ENCODE measurements at places on chromosomes 16 and 17.

- DNase-seq = no peak
Measured at GRCh38 chr16:86217891-86218270, 292.4 kb upstream of the FOXF1 start.

GRCh38 chr17:79224476-79224875 is 149.9 kb downstream of the ENGASE start:
- DNase-seq = no peak

DNA sequence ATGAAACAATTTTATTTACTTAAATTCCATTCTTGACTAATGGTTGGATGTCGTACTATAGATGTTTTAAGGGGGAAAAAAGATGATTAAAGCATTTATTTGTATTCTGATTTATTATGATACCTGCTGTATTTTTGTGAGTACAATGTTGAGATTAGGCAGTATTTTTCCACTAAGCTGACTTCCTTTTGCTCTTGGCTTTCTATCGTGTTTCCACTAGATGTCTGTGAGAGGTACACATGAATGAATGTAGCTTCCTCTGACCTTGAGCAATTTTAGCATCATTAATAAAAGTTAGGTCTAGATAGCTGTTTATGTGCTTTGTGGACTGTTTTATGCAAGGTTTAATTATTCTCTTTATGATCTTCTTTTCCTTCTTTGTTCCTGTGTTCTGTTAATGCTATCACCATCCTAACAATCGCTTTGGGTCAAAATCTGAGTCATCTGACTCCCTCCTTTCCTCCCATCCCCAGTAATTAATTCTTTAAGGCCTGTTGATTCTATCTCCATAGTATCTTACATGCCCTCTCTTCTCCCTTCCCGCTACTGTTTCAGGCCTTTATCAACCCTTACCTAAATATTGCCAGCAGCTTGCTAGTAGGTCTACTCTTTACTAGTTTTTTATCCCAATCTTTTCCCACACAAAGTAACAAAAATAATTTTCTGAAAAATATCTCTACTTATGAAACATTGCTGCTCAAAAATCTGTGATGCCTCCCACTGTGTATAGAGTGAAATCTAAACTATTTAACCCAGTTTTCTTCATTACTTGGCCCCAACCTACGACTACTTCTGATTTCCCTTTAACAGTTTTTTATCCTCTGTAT is 76.0 kb downstream of the VMP1 start:
- no peak for DNase-seq

DNA sequence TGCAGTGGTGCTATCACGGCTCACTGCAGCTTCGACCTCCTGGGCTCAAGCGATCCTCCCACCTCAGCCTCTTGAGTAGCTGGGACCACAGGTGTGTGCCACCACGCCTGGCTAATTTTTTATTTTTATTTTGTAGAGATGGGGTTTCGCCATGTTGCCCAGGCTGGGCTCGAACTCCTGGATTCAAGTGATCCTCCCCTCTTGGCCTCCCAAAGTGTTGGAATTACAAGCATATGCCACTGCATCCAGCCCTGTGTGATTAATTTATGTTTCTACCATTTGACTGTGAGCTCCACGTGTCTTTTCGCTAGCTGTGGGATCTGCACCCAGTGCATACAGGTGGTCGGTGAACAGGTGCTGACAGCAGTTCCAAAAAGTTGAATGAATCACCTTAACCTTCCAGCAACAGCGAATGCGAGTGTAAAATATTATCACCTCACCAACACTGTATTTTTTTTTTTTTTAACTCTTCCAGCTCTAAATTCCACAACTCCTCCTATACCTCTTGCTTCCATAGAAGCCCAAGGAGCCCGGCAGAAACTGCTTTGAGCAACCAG is 484 bp upstream of the NUDT7 start:
- no peak for DNase-seq

DNA sequence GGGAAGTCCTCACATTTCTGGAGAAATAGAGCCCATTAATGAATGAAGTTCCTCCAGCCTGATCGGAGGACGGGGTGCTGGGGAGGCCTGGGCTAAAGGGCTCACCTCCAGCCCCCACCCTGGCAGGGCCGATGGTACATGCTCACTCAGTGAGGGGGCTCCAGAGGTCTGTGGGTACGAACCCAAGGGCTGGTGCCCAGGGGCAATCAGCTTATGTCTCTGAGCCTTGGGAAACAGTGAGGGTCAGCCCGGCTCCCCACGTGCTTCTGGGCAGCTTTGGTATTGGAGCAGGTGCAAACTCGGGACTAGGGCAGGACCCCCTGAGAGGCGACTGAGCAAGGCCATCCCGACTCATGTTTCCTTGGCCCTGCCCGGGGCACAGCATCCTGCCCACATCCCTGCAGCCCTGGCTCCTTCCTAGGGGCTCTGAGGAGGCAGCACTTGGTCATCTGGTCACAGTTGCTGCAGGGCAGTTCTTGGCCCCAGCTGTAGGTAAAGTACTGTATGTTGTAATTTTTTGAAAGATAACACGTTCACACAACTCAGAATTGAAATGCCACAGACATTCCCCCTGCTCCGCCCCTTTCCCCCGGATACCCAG is 969 bp upstream of the CETP start:
- DNase-seq = no peak

- DNase-seq = no peak
Measured at GRCh38 chr17:28282596-28282995, 36.4 kb upstream of the TMEM97 start.

DNA sequence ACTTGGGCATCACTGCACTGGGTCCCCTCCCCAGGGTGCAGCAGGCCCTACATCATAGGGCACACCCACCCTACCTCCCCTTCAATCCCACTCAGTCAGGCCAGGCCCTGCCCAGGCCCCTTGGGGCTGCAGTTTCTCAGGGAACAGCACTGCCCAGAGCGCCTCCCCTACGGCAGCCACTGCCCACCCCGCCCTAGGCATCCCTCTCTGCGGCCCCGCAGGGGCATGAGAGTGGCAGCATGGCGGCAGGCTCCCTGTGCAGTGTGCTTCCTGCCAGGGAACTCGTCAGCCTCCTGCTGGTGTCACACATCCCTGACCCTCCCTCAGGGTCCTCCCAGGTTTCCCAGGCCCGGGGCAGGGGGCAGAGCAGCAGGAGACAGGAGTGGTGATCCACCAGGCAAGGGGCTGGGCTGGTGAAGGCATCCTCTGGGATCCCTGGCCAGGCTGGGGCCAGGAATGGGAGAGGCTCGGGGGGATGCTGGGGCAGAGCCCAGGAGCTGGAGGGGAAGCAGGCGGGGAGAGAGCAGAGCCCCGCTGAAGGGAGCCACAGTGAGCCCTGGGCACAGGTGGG is 16.2 kb upstream of the BAHCC1 start:
- no peak for DNase-seq
